ENCODE measurements at places on chromosomes 5 and 9.
A peak's percentile ranks its signal among the peaks of the same experiment; 100 is the strongest.

- DNase-seq, result peak; percentile 67
Observed at GRCh38 chr9:107637421-107638420, 148.2 kb upstream of the KLF4 start.

DNA sequence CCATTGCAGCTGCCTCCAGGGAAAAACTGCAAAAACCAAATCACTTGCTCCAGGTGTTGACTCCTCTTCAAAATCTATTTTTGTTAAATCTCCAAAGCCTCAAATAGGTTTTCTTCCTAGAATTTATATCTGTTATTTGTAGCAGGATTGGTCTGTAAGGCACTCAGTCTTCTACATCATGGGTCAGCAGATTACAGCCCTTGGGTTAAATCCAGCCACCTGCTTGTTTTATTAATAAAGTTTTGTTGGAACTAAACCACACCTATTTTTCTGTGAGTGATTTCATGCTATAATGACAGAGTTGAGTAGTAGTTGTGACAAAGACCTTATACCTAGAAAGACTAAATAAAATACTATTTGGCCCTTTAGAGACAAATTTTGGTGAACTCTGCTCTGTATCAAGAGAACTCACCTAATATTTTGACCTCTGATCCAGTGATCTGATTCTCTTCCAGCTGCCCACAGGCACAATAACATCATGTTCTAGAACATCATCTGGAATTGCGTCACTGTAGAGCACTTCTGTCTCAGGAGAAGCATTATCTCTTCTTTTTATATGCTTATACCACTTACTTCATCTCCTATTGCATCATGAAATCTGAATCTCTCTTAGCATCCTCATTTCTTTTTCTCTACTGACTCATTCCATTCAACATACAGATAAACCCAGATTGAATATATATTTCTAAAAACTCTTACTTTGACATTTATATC, 130.1 kb downstream of the RPS23 start:
- no peak for DNase-seq

DNA sequence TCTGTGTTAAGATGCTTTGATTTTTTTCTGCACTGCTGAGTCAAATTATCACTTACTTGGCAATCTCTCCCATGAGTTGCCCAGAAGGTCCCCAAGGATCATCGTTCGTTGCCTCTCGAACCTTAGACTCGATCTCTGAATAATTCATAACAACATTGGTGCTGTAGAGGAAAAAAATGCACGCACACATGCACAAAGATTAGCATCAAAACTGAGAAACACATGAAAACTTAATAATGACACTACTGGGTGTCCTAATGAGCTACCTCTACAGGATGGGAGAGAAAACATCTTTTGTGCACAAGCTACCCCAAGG, 41.6 kb downstream of the CLINT1 start:
- DNase-seq, result no peak

DNA sequence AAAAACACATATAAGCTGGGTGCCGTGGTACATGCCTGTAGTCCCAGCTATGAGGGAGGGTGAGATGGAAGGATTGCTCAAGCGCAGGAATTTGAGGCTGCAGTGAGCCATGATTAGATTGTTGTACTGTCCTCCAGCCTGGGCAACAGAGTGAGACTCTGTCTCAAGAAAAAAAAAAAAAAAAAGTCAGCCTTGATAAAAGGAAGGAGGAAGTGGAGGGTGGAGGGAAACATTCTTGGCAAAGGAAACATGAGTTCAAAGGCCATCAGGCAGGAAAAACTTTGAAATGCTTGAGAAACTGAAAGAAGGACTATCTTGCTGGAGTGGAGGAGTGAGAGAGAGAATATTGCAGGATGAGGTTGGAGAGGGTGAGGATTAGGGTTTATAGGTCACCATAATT, 18.3 kb upstream of the ANKHD1 start:
- DNase-seq, result no peak

GRCh38 chr5:173963182-173963838, 25.7 kb upstream of the C5orf47 start:
- peak; percentile 44 for DNase-seq

- no peak for DNase-seq
Observed at GRCh38 chr9:125889112-125889475, 141.9 kb downstream of the PBX3 start.

DNA sequence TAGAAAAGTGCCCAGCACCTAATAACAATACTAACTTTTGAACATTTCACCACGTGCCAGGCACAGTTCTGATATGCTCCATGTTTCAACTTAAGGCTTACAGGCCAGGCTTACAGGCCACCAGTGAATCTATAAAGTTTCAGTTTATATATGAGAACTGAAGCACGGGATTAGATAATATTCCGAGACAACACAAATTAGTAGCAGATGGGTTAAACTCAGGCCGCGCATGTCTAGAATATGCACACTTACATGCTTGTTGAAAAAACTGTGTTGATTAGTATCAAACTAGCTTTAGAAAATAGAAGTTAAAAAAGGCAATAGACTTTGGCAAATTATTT, 587.9 kb downstream of the MTRR start:
- peak; percentile 28 for DNase-seq

GRCh38 chr5:124446120-124446519, 300.3 kb downstream of the ZNF608 start:
- no peak for DNase-seq

DNA sequence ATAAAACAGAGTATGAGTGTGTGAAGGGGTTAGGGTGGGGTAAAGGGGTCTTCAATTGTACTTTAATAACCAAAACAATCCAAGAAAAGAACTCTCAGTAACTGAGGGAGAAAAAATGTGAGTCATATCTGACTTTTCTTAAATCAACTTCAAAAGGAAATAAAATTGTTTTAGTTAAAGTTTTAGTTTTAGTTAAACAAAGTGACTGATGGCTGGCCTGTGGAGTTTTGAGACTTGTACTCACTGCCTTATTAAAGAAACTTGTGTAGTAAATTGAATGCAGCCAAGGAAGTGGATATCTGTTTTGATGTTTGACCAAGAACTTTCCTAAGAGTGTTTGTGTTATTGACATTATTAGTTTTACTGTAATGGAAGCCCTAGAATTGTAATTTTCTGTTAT, 2032.6 kb downstream of the MAT2B start:
- DNase-seq, result no peak

DNA sequence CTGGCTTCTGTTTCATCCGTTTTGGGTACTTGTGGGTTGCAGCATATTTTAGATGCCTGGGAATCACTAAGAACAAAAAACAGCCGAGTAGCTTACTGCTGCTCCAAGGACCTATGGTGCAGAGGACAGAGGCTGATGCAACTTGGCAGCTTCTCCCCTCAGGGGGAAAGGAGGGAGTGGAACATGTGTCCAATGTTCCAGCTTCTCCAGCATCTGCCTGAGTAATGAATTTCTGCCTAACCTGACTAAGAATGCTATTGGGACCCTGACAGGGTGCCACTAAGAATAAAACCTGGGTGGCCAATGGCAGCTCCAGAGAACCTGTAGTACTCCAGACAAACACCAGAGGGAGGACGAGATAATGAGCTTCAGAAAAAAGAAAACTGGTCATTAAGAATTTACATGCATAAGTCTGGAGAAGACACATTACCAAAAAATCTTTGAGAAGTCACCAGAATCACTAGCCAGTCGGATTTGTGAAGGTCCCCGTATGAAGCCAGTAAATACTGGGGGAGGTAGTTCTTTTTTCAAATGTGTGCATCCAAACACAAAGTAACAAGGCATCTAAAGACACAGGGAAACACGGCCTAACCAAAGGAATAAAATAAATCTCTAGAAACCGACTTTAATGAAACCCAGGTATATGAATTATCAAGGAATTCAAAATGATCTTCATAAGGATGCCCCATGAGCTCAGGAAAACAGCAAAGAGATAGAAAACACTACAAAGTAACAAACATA, 293.5 kb downstream of the HINT1 start:
- DNase-seq, result peak; percentile 2

- DNase-seq, result no peak
Observed at GRCh38 chr5:97726106-97726505, 543.1 kb upstream of the RIOK2 start.
